Adrenal gland (tissue), 19 donors: ENCODE measurements at places on chromosomes 12 and 14.

DNA sequence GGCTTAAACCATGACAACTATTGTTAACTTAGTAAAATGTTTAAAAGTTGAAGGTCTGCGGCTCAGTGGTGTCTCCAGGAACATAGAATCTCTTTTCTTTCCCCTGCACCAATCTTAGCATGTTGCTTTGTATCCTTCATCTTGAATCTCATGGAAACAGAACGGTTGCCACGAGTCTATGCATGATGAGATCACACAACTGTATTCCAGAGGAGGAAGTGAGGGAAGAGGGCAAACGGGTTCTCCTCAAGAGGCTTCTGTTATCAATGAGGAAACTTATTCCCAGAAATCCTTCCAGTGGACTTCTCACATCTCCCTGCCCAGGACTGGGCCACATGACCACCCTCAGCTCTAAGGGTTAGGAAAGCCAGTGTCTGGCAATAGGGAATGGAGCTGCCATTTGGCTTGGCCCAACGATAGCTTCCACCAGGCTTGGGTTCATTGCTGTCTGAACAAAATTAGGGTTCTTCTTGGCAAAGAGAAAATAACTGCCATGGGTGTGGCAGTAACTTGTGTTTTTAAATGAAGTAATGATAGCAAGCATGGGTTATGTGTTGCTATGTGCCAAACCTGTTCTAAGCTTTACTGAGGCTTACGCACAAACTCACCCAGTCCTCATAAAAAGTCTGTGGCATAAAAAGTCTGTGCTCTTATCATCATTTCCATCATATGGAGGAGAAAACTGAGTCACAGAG, 17.4 kb downstream of the PLXNC1 start:
- DNase-seq: no peak

- no peak for DNase-seq
Measured at GRCh38 chr12:45674181-45674977, 55.1 kb upstream of the ARID2 start.

- DNase-seq: no peak
Measured at GRCh38 chr12:89856431-89856830, 147.8 kb upstream of the ATP2B1 start.

DNA sequence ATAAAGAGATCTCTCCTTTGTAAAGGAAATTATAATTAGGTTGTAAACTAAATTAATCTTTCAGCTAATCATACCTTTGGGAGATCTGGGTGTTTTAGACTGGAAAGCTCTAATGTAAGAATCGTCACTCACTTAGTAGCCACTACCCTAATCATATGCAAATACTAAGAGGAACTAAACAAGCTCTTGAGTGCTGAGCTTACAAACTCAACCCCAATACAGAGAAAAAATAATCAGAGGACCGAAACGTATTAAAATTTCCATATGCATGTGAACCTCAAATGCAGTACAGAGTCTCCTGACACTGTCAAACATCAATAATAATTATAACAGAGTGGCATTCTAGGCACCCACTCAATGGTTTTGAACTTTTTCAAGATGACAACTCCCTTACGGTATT, 235.3 kb upstream of the FOXN3 start:
- no peak for DNase-seq

DNA sequence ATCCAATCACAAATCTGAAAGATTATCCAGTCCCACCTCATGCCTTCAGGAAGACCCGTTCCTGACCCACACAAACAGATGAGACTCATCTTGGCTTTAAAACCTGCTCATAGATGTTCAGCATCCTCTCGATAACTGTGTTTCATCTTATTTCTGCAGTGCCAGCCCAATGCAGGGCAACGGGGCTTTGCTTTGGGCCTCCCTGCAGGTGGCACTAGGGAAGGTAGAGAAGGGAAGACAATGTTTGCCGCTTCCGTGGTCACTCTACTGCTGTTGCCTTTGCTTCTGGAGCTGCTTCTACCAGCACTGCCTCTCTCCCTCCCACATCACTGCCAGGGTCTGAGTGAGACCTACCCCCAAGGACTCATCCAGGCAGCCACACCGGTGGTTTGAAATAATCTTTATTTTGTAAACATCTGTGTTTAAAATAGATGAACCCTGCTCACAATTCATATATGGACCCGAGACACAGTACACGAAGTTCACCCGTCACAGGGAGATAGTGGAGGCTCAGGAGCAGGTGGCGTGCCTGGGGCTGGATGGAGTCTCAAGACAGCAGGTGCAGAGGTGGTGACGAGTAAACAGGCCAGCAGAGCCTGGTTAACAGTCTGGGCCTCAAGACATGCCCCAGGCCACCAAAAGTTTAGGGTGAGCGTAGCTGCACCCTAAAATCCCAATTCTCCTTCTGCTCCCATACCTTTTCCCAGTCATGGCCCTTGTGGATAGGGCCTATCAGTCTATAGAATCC, 3.1 kb upstream of the GPX2 start:
- no peak for DNase-seq

DNA sequence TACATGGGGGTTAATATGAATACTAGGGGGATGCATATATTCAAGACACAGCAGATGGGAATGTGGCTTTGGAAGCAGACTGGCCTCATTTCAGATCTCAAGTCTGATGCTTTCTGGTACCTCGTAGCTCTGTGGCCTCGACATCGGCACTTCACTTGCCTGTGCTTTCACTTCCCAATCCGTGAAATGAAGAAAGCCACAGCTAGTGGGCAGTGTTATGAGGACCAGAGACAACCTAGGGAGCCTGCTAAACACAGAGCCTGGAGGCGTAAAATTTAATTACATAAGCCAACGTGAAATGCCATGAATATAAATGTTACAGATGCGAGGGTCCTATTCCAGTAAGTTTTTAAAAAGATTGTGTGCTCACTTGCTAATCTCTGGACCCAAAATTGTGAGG, 286.0 kb downstream of the TMEM132D start:
- no peak for DNase-seq

GRCh38 chr14:56862836-56863235, 52.6 kb upstream of the OTX2 start:
- no peak for DNase-seq
